ENCODE measurements at places on chromosomes 6 and 20. TPM values are rescaled to one million over a fixed set of nuclear protein-coding genes. Genes with fewer than 3 reads are reported as not detected.

GRCh38 chr6:141123497-141123896 is 1009.2 kb upstream of the GJE1 start:
- DNase-seq = no peak

- no peak for DNase-seq
Observed at GRCh38 chr6:30820193-30820592, 64.1 kb upstream of the DDR1 start.

GRCh38 chr6:166737261-166737660 is 110.2 kb upstream of the RPS6KA2 start:
- DNase-seq = no peak

DNA sequence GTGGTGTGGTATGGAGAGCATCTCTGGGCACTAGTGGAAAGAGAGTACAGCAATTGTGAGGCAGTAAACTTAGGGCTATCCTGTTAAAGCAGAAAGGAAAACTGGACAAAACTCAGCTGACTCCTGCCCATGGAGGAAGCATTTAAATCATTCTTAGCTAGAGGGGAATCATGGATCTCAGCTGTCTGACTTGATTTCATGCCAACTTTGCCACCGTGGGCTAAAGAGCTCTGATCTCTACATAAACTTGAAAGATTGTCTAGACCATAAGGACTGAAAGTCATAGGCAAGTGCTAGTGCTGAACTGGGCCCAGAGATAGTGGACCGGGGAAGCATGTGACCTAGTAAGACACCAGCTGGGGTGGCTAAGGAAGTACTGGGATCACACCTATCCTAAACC is 651.8 kb downstream of the COL12A1 start:
- DNase-seq = no peak

DNA sequence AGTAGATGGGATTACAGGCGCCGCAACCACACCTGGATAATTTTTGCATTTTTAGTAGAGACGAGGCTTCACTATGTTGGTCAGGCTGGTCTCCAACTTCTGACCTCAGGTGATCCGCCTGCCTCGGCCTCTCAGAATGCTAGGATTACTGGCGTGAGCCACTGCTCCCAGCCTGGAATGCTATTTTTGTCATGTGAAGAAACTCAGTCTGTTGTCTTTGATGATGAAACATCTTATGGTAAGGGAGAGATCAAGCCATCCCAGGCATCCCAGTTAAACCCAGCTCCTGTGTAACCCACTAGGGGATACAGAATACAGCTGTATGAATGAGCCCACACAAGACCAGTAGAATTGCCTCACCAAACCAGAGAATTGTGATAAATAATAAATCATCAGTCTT is 83.6 kb upstream of the RBM24 start:
- no peak for DNase-seq

DNA sequence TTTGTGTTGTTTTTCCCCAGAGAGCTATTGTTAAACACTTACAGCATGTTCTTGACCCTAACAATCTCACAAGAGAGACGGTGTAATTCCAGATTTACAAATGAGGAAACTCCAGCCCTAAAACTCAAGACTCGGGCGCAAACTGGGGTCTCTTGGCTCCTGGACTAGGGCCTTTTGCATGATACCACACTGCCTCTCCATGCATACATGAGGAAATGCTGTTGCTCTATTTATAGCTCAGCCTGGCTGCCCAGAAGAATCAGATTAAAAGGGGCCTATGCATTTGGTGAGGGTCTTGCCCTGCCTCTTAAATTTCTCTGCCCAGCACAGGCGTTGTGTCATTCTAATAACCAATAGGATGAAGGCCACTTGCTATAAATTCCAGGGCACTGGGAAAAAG is 30.5 kb upstream of the SNRPB2 start:
- no peak for DNase-seq

- peak; percentile 74 for DNase-seq
Observed at GRCh38 chr6:90401933-90402830, 105.5 kb upstream of the BACH2 start.

DNA sequence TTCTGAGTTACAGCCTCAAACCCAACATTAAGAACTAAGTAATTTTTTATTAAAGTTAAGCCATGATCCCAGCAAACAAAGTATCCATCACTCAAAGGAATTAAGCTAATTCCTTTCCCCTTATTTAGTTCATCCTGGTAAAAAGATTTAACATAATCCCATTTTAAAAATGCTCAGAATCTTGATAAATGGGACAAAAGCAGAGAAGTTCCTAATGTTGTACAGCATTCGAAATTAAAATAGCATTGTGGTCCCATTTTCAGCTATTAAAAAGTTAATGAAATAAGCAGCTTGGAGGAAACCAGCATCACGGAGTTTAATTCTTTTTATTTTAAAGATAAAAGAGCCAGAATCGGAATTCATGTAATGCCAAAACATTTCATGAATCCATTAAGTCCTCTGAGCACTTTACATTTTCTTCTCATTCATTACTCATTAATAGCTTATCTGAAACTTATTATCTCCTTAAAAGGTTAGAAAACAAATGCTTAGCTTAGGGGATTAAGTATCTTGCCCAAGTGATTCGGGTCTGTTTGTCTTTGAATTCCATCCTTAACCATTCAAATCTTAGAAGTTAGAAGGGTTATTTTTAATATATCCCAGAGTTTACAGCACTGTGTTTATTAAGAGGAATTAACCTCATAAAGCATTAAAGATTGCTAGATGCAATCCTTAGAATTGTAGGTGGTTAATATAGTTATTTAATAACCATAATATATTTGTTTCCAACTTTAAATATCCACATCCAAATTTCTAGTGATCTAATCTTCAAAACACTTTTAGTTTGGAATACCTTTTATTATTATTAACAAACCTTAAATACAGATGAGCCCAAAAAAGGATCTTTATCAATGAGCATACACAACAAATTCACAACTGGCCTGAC is 11.2 kb downstream of the RBM39 start:
- DNase-seq = no peak

DNA sequence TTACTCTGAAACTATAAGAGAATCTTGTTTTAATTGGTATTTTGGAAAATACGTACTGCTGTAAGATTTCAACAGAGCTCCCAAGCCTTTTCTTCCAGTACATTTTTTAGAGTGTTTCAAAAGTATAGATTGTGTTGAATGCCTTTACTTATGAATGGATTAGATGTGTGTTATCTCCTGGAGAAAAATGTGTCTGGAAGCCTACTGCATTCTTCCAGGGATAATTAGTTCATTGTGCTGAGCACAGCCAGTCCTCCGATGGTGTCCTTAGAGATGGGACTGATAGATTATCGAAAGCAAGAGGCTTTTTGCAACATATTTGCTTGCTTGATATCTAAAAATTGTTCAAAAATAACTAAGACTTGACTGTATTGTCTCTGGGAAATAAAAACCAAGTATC is 114.2 kb downstream of the PLEKHG1 start:
- no peak for DNase-seq

- no peak for DNase-seq
Observed at GRCh38 chr6:149130090-149130489, 187.4 kb upstream of the TAB2 start.

GRCh38 chr6:150005761-150006651 is 19.3 kb downstream of the RAET1L start:
- no peak for DNase-seq

- no peak for DNase-seq
Observed at GRCh38 chr20:36528176-36528874, 13.0 kb upstream of the MYL9 start.

GRCh38 chr20:41308290-41308711 is 9.2 kb downstream of the ZHX3 start:
- no peak for DNase-seq

GRCh38 chr20:40714109-40714508 is 25.1 kb upstream of the MAFB start:
- no peak for DNase-seq

DNA sequence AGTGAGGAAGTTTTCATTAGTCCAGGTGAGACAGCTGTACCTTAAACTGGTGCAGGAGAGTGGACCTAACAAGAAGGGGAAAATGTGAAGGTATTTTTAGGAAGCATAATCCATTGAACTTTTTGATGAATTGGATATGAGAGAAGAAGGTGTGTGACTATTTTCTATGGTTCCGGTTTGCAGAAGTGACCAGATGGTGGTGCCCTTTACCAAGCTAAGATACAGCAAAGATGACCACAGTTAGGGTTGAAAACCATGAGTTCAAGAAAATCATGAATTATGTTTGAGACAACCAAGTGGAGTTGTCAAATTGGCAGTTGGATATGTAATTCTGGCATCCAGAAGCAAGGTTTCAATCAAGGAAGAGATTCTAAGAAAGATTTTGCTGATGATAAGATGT is 61.9 kb upstream of the NRSN1 start:
- DNase-seq = no peak

Gene PSORS1C1
- not detected for total RNA-seq

Gene SLC35A1
- 7.8 TPM for total RNA-seq

Gene FAM209A
- total RNA-seq = 0.99 TPM

Gene TAPBP
- total RNA-seq = 202 TPM

Gene FYN
- total RNA-seq = 365 TPM

Gene VSTM2L
- total RNA-seq = not detected

Gene SLC22A7
- total RNA-seq = not detected
